ENCODE measurements at places on chromosomes 2 and 18. TPM values are rescaled to one million over a fixed set of nuclear protein-coding genes. Genes with fewer than 3 reads are reported as not detected.
A peak's percentile ranks its signal among the peaks of the same experiment; 100 is the strongest.

GRCh38 chr18:23727707-23728493, 38.6 kb downstream of the LAMA3 start:
- DNase-seq: no peak

The FBXO48 gene
- total RNA-seq: 6.8 TPM

- DNase-seq: no peak
Measured at GRCh38 chr18:13267431-13267873, 48.9 kb downstream of the LDLRAD4 start.

- no peak for DNase-seq
Measured at GRCh38 chr2:231918501-231919330, 7.5 kb downstream of the NPPC start.

The MOCOS gene
- total RNA-seq: 1.4 TPM

The DSC3 gene
- total RNA-seq: 1.3 TPM

- DNase-seq: no peak
Measured at GRCh38 chr18:58174285-58174684, 130.3 kb downstream of the NEDD4L start.

- no peak for DNase-seq
Measured at GRCh38 chr2:70920367-70920715, 15.4 kb upstream of the ATP6V1B1 start.

DNA sequence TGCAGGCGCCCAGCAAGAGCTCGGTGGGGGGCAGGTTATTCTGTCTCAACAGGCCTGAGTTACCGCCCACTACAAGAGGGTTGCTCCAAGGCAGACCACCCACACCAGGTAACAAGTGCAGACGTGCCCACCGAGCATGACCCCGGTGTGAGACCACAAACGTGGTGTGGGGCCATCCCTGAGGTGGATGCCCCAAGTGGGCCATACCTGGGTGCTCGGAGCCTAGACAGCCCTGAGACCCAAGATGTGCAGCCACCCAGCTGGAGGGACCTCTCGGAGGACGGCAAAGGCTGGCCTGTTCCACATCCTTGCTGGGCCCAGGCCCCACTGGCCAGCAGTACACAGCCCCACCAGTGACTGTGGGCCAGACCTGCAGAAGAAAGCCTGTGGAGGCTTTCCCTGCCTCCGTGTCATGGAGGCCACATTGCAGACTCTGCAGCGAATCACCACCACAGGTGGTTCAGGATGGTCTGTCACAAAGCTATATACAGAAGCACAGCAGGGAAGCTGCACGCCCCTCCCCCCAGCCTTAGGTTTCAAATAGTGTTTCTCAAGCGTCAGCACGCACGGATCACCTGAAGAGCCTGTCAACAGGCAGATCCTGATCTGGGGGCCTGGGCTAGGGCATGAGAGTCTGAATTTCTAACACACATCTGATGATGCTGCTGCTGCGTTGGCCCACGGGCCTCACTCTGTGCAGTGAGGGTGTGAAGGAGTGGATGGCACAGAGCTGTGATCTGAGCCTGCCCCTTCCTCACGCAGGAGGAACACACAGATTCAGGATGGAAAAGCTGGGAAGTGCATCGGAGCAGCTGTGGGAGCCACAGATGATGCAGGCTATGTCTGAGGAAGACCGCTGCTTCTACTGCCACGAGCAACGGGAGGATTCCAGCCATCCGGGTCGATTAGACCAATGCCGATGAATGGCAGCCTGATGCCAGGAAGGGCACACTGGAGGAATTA, 96.8 kb downstream of the UXS1 start:
- DNase-seq: no peak

- DNase-seq: no peak
Measured at GRCh38 chr18:9405130-9405529, 70.2 kb upstream of the RALBP1 start.

GRCh38 chr2:67412424-67412823, 15.3 kb downstream of the ETAA1 start:
- no peak for DNase-seq

The UGT1A10 gene
- total RNA-seq: not detected

The TMEM200C gene
- total RNA-seq: 0.69 TPM

The KDM3A gene
- 49.3 TPM for total RNA-seq

The CABYR gene
- not detected for total RNA-seq

DNA sequence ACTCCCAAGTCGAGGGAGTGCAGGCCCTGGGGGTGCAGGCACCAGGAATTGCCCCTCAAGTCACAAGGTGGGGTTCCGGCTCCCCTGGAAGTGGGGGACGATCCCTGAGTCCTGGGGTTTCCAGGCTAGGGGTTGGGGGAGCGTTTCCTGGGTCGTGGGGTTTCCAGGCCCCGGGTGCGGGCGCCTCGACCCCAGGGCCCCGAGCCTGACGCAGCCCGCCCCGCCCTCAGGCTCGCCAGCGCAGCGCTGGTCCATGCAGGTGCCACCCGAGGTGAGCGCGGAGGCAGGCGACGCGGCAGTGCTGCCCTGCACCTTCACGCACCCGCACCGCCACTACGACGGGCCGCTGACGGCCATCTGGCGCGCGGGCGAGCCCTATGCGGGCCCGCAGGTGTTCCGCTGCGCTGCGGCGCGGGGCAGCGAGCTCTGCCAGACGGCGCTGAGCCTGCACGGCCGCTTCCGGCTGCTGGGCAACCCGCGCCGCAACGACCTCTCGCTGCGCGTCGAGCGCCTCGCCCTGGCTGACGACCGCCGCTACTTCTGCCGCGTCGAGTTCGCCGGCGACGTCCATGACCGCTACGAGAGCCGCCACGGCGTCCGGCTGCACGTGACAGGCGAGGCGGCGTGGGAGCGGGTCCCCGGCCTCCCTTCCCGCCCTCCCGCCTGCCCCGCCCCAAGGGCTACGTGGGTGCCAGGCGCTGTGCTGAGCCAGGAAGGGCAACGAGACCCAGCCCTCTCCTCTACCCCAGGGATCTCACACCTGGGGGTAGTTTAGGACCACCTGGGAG, 12.0 kb downstream of the SIGLEC15 start:
- DNase-seq: no peak

- DNase-seq: no peak
Measured at GRCh38 chr2:233061591-233062450, 1.7 kb downstream of the INPP5D start.

GRCh38 chr2:83874712-83875430, 584.2 kb downstream of the SUCLG1 start:
- no peak for DNase-seq

The SNED1 gene
- 19.7 TPM for total RNA-seq

GRCh38 chr2:181389524-181389923, 67.7 kb upstream of the ITGA4 start:
- no peak for DNase-seq

DNA sequence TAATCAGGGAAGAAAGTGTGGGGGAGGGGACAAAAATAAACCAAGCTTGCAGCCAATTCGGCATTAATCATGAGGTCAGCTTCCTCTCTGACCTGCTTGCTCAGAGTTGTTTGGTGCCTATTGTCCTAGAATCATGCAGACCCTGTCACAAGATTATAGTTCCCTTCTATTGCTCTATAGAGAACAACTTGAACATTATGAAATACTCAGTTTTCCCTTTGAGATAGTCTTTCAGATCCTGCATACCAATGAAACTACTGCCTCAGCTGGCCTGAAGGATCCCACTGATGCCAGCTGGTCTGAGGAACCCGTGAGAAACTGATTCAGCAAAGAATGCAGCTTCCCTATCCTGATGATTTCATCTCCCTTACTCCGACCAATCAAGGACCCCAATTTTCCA, 955 bp upstream of the BBS5 start:
- no peak for DNase-seq

DNA sequence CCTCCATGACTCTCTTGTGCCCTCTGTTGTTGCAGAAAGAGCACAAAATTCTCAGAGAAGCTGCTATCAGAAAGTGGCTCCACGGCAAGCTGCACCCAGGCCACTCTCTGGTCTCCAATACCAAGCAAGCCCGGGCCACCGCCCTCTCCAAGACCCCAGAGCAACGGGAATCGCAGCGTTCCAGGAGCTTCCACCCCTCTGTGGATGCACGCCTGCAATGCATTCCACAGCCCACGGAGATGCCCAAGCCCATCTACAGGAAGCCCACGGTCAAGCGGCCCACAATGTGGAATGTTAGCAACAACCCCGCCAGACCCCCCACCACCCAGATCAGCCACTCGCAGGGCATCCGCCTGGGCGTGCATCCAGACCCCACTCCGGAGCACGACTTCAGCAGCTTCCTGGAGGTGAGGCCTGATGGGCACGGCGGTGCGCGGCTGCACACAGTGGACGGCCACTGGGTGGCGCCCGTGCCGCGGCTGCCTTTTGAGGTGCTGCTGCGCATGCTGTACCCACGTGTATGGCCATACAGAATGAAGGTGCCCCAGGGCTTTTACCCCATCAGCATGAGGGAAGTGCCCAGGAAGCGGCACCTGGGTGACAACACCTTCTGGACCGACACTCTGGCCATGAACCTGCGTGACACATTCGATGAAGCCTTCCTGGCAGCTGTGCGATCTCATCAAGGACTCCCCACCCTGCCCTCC, 6.3 kb downstream of the ANKRD53 start:
- peak; percentile 46 for DNase-seq

GRCh38 chr2:219681694-219682300, 54.4 kb downstream of the SLC4A3 start:
- DNase-seq: no peak

DNA sequence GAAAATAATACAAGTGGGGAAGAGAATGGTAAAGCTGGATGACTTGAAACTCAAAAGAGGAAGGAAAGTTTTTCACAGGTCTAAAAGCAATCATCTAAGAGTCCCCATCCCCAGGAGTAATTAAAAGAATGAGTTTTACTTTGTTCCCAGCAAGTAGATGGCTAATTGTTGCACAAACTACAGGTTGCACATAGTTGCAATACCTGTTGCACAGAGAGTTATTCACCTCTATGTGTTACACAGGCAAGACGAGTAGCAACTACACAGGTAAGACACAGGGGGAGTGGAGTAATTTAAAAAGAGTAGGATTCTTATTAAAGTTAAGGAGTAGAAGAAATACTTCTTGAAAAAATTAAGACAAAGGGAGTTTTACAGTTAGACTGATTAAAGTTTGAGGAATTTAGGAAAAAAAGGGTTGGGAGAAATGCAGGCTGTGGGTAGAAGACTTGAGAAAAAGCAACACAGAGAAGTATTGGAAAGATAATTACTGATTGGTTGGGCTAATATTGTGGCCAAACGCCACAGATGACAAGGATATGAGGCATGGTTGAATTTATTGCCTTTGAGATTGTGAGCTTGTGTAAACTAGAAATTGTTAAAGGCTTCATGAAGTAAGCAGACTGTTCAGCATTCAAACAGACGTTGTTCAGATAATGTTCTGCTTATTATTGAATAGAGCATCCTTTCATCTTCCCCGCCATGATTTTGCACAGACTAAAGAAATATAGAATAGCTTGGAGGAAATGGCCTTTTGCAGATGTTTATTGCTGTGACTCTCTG, 699.3 kb downstream of the NR4A2 start:
- DNase-seq: no peak

DNA sequence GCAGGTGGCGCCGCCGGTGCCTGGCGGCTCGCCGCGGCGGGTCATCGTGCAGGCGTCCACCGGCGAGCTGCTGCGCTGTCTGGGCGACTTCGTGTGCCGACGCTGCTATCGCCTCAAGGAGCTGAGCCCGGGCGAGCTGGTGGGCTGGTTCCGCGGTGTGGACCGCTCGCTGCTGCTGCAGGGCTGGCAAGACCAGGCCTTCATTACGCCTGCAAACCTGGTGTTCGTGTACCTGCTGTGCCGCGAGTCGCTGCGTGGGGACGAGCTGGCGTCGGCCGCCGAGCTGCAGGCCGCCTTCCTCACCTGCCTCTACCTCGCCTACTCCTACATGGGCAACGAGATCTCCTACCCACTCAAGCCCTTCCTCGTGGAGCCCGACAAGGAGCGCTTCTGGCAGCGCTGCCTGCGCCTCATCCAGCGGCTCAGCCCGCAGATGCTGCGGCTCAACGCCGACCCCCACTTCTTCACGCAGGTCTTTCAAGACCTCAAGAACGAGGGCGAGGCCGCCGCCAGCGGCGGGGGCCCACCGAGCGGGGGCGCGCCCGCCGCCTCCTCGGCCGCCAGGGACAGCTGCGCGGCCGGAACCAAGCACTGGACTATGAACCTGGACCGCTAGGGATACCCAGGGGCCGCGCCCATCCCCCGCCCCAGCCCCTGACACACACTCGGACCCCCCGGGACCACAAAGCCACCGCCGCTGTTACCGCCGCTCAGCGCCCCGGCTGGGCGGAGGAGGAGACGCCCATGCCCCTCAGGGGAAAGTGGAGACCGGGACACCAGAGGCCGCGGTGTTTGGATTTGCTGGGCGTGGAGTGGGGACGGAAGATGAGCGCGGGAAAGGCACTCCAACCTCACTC, 1.1 kb downstream of the CDK5R2 start:
- no peak for DNase-seq

- DNase-seq: no peak
Measured at GRCh38 chr2:42942214-42942989, 150.0 kb upstream of the HAAO start.

DNA sequence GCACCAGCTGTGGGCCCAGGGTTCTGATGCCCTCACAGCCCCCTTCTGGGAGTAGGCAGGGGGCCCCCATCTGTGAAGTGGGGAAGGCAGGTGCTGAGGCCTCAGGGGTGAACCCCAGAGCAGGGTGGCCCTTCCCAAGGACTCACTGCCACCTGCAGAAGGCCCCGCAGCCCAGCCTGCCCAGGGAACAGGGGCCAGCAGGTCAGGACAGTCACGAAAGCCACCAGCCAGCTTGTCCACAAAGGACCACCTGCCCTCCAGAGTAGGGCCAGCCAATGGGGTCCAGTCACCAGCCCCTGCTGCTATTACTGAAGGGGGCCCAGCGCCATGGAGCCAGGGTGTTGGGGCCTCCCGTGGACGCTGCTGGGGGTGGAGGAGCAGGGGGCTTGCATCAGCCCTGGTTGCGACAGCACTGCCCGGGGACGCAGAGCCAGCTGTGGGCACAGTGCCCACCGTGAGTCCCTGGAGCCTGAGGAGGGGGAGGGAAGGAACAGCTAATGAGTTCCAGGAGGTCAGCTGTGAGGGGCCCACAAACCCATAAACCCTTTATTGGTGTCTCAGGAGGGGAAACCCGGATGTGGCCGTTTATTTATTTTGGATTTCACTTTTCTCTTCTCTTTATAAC, 11.5 kb upstream of the SNED1 start:
- DNase-seq: peak; percentile 56

DNA sequence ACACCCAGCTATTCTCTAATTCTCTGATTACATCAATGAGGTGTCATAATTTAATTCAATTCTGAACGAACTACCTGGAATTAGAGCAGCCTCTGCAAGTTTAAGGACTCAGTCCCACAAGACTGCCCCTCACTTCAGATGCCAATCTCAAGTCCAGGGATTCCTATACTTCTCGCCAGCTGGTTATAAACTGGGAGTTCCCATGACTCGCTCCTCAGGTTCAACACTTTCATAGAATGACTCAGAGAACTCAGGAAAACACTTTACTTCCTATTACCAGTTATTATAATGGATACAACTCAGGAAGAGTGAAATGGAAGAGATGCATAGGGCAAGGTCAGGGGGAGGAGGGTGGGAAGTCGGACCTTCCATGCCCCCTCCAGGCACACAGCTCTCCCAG, 112.3 kb upstream of the ATP5MC3 start:
- no peak for DNase-seq

All from uterus (tissue), 4 donors.